NCI-H1417 treated with DMSO at 0.1 percent for 48 hours (cell line): ENCODE measurements at places on chromosomes 3 and 15.

GRCh38 chr3:8220291-8220690, 281.3 kb upstream of the LMCD1 start:
- no peak for DNase-seq

GRCh38 chr3:30895329-30895728, 868 bp upstream of the GADL1 start:
- no peak for DNase-seq

DNA sequence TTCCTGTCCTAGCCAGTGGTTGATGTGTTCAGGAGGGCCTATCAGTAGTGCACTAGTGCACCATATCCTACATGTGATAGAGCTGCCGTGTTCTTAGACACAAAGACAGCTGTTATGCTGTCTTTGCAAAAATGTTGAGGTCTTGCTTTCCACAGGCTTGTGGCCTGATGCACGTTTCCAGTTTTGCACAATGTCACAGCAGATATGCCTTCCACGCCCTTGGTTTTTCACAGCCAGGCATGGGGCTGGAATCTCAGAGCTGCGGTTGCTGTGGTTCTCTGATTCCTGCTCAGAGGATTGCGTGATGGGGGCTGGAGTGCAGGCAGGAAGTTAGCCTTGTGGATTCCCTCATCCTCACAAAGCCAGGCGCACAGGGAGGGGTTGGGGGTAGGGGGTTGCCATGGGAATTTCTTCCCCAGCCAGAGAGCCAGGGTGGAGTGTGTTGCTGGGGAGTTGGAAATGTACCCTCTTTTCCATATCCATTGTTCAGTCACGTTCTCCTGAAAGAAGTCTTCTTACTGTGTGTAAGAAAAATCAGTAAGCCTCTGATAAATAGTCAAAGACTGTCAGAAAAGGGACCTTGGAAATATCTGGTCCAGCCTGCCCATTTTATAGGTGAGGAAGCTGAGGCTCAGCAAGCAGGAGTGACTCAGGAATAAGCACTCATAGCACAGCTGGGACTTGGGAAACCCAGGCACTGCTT, 79.4 kb downstream of the SMAD3 start:
- no peak for DNase-seq

DNA sequence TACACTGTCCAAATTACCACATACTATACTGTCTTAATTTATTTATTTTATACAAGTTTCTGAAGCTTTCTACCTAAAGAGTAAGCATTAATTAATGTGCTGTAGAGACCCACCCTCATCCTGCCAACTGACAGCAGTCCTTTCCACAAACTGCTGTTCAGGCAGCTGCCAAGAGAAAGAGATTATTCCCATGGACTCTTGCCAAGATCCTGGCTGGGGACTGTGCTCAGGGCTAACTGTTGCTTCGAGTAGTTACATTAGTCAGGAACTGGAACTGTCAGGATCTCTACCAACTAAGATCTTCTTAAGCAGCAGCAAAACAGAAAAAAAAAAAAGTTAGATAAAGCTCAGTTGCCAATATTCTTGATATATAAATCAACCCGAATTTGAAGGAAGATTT, 398.8 kb downstream of the MECOM start:
- peak; percentile 45 for DNase-seq

GRCh38 chr3:36114353-36114752, 266.0 kb upstream of the STAC start:
- no peak for DNase-seq

GRCh38 chr3:168134931-168135330, 39.2 kb upstream of the GOLIM4 start:
- DNase-seq: no peak

- no peak for DNase-seq
Observed at GRCh38 chr3:58071480-58071971, 63.3 kb downstream of the FLNB start.

DNA sequence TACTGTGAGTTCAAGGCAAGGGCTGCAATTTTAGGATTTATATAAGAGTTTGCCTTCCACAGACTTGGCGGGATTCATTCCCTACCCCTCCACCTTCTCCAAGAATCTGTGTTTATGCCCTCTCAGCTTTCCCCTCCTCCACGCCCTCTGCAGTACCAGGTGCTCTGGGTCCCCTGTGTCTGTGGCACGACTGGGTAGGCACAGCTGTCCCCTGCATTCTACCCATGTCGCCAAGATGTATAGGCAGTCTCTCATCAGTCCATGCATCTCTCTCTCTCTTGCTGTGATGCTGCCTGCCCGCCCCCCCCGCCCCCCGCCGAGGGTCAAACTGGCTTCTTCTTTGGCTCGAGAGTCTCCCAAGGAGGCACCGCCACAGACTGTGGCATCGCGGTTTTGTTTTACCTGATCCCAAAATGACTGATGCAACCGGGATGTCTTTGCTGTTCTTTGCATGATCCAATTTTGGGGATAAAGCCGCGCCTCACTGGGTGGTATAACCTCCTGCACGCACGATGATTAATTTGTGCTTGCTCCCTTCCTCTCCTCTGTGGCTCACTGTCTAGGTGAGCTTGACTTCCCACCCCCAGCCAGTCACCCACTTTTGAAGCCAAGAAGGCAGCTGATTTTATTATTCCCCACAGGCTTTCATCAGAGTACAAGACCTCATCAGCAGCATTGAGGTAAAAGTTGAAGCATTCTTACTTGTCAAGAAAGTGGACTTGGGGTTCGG, 43.7 kb downstream of the EFCAB12 start:
- no peak for DNase-seq

GRCh38 chr3:4466741-4467521, at the start of gene SUMF1:
SUMF1 (minus strand) TSS chr3:4467269; CDS start chr3:4467245, 24 bp downstream.
- no peak for DNase-seq

DNA sequence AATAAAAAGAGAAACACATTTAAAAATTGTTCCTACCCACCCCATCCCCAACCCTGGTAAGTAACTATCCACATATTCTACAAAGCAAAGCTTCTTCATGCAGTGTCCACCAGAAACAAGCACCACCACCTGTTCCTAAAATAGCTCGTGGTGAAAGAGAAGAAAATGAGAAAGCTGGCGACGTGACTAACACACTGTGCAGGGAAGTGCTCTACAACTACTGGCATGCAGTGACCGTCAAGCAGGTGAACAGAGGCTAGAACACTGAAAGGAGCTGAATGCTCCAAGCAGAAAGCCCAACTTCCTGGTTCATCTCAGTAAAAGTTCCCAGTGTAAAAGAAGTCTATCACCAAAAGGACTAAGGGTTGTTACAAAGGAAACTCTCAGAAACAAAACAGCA, 80.7 kb downstream of the NR2E3 start:
- DNase-seq: no peak

DNA sequence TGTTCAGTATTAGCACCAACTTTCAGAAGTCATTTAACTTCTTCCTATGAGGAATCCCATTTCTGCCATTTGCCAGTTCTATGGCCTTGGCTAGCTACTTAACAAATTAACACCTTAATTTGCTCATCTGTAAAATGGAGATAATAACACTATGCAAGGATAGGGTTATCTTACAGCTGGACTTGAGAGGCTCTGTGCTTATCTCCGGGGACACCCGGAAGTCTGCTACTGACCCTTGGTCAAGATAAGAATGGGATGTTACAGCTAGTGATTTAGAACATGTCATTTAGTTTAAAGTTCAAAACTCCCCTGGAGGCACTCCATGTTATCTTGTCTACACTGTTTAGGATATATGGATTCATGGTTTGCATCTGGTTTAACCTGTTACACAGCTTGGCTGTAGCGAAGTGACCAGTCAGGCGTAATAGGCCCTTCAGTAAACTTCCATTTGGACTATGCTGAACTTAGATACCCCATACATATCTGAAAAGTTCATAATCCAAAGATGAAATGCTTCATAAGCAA, 156.0 kb upstream of the CD96 start:
- DNase-seq: no peak

GRCh38 chr3:83662381-83662960, 1296.3 kb upstream of the CADM2 start:
- no peak for DNase-seq

DNA sequence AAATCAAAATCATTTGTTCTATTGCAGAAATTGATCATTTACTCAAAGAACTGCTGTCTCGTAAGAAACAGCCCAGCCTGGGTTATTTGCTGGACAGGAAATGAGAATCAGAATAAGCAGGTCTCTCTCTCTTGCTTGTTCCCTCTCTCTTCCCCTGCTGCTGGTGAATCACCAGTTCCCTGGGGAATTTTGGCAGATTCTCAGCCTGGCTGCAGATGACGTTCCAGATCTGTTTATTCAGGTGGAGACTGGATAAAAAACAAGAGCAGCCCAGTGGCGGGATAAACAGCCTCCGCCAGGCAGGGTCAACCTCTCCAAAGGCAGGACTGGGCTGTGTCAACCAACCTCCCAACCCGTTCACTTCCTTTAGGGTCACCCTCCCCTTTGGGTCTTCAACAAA, 72.1 kb downstream of the LRIG1 start:
- DNase-seq: no peak

GRCh38 chr15:39365161-39365560, 215.7 kb upstream of the THBS1 start:
- DNase-seq: no peak

DNA sequence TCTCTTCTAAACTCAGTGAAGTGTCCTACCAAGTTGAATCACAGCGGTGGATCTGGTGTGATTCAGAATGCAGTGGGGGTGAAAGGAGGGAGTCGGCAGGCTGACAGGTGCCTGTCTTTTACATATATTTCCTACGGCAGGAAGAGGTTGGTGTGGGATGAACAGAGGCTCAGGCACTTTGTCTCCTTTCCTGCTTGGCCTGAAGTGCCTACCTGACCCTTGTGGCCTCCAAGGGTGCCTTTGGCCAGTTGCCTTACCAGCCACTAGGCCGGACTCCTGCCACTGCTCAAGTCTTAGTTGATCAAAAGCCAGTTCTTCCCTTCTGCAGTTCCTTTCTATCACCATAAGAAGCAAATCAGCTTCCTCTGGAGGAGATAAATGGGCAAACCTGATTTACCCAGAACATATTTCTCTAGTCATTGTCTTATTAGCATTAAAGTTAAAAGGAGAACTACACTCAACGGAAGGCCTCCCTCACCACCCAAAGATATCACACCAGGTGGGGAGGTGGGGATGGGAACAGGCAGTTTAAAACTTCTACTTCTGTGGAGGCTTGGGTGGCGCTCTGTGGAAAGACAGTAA, 52.1 kb downstream of the CRTC3 start:
- no peak for DNase-seq

GRCh38 chr15:38354315-38354929, 99.5 kb upstream of the FAM98B start:
- DNase-seq: no peak

GRCh38 chr15:75030023-75030413, 6.6 kb downstream of the PPCDC start:
- DNase-seq: no peak

DNA sequence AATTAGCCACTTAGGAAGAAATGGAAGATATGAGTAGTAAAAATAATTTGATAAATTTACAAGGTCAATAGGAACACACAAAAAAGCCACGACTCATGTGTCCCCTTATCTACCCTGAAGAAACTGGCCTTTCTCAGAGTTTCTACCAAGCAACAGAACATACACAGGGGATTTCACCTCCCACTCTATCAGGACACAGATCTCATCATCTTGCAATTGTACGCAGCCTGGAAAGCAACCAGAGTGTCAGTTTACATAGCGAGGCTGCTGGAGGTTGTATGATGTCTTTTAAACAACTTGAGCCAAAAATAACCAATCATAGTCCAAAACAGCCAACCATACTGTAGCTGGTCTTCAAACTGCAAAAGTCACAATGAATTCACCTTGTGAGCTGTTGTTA, 19.7 kb upstream of the LMOD3 start:
- no peak for DNase-seq
